Epithelial cell of esophagus (primary cell): ENCODE measurements at places on chromosomes 4 and X.

DNA sequence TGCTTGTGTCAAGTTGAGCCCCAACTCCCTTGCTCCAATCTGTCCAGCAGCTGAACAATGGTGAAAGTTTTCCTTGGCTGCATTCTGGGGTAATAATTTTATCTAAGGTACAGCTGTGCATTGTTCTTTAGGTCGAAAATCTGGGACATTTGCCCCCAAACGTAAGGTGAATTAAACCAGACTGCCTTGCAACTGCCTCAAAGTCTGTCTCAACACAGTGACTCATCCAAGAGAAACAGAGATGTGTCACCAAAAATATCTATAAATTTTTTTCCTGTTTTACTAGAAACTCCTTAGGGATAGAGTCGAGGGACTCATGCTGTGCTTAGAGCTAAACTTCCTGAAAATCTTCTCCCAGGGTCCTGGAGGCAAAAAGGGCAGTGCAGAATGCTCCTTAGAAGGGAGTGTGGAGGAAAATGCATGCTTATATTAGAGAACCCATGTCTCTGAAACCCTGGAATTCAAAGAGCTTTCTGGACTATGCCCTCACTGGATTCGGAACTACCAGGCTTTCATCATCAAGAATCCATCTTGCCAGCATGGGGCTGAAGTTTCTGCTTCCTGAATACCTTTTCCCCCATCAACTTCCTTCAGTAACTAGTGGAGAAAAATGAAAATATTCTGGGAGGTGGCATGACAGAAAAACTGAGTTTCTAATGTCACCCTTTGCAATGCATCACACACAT lies 115.7 kb downstream of the PALLD start:
- DNase-seq, result peak; percentile 73

DNA sequence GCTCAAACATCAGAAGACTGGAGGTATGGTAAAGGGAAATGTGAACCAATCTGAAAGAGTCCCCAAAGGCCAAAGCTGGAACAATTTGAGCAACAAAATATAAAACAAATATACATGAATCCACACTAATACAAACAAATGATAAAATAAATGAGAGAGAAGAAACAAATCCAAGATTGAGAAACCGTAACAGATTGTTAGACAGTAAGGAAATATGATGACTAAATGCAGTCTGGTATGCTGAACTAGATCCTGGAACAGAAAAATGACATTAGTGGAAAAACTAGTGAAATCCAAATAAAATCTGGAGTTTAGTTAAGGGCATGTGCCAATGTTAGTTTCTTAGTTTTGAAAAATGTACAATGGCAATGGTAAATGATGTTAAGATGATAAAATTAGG lies 15.9 kb downstream of the PPA2 start:
- DNase-seq, result no peak

DNA sequence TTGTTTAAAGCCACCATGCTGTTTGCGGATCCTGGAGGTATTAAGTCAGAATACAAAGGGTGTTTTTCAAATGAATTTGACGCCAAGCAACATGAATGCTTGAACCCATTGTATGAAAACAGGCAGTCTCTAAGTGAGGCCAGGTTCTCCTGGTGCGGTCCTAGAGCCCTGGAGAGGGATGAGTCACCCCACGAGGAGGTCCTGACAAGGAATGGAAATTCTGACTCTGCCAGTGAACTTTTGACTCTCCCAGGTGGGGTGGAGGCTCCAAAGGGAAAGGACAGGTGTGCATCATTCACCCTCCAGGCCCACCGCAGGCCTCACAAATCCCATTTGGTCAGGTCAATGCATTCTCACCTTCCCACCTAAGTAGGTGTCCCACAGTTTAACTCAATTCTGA lies 1.5 kb downstream of the TRIM2 start:
- peak; percentile 62 for DNase-seq

DNA sequence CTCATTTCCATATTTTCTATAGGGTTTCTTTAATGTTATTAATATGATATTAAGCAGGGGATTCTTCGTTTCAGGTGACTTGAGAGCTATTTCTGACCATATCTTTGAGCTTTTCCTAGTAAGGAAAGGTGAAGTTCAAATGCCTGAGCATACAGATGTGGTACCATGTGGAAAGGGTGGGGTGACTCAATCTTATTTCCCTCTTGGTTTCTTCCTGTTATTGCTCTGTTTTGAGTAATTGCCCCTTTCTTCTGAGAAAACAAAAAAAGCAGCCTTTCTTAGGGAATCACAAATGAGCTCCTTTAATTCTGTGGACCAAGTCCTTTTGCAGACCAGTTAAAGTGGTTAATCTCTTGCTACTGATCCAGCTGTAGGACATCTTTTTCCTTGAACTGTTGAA lies 41.0 kb upstream of the AGA start:
- peak; percentile 27 for DNase-seq

DNA sequence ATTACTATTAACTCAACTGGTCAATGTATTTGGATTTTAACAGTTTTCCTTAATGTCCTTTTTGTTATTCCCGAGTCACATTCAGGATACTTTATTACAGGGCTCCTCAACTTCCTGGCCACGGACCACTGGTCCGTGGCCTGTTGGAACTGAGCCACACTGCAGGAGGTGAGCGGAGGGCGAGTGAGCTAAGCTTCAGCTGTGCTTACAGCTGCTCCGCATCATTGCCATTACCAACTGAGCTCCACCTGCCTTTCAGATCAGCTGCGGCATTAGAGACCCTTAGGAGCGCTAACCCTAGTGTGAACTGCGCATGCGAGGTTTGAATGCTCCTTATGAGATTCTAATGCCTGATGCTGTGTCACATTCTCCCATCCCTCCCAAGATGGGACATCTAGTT lies 591.7 kb downstream of the CCSER1 start:
- no peak for DNase-seq

DNA sequence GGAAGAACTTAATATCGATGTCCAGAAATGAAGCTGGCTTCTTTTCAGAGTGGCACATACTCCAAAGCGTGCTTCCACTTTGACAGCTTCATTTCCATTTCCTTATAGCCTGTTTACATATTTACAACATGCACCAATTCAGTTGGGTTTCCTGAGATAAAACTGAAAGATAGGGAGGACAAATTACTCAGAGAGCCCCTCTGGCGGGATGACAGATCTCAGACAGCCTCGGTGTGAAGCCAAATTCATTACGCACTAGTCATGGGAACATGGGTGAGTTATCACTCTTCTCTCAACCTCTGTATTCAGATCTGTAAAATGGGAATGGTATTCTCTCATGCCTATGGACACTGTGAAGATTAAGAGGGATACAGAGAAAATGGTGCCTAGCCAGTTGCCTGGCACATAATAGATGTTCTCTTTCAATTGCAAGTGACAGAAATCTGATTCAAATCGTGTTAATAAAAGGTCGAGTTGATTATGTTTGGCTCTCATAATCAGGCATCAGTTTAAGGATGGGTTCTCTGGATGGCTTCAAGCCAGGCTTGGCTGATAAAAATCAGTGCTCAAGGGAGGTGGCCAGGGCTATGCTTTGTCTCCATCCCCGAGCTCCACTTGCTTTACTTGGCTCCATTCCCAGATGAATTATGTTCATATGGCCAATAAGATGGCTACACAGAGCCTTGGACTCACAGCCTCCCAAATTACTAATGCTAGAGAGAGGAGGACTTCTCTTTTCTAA lies 132.2 kb upstream of the C1QTNF7 start:
- DNase-seq, result no peak

DNA sequence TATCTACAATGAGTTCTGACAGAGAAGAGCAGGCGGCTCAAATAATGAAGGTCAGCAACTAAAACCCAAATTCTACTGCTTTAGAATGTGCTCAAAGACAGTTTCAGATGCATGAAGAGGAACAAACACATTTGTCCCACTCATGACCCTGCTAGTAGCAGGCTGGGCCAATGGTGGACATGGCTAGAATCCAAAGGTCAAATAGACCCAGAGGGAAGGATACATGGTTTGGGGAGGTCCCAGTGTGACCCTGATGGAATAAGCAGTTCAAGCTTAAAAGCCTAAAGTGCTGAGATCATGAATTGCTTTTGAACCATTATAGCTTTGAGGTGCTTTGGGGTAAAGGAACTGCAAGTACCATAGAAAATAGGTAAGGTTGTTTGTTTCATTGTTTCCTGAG lies 450.7 kb downstream of the MID1IP1 start:
- no peak for DNase-seq

GRCh38 chrX:23136816-23137215 lies 137.1 kb downstream of the DDX53 start:
- DNase-seq, result no peak

- peak; percentile 8 for DNase-seq
Observed at GRCh38 chr4:139875411-139875825, 209.8 kb downstream of the MGST2 start.

DNA sequence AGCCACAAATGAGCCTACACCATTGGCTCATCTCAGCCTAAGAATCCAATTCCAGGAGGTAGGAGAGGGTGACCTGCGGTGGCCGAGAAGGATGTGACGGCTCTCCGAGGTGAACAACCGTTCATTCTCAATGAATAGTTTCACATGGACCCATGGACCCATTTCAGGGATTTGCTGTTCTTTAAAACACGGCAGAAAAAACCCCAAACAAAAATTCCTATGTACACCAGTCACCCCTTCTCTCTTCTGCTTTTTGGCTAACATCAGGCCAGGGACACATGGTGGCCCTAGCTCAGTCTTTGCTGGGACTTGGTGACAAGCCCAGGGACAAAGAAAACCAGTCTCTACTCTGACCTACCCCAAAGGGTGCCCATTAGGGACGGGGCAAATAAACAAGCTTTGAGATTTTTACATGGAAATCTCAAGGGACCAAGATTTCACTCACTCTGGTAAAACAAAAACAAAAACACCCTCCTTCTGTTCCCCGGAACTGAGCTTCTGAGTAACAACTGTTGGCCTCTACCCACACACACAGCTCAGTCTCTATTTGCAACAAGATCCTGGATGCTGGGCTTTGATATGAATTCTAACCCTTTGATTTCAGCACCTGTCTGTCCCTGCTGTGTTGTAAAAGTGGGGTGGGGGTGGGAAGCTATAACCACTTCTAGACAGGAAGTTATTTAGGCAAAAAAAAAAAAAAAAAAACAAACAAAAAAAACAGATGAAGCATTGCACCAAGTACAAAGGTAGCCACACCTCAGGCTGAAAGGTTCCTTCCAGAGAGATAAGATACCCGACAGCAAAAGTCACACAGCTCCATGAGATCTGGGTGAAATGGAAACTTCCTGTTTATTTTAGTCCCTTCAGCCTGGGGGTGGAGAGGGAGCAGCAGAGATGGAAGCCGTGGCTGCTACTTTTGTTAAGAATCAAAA lies 49.0 kb downstream of the DDX3X start:
- no peak for DNase-seq

DNA sequence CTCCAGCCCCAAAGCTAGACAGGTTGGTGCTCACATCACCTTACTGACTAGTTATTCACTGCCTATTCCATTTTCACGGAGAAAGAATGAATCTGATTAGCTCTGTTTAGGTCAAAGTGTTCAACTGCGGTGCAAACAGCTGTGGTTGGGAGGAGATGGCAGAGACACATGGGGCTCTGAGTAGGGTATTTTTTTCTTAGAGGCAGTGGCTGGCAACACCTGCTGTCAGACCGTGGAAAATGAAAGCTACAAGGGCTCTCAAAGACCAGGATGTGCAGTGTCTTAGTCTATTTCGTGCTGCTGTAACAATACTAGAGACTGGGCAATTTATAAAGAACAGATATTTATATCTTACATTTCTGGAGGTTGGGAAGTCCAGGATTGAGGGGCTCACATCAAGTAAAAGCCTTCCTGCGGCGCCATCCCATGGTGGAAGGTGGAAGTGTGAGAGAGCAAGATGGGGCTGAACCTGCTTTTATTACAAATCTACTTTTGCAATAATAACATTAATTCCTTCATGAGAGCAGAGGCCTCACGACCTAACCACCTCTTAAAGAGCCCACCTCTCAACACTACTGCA lies 10.6 kb downstream of the NYX start:
- DNase-seq, result no peak

GRCh38 chrX:140064993-140065392 lies 99.7 kb upstream of the CXorf66 start:
- DNase-seq, result peak; percentile 2

DNA sequence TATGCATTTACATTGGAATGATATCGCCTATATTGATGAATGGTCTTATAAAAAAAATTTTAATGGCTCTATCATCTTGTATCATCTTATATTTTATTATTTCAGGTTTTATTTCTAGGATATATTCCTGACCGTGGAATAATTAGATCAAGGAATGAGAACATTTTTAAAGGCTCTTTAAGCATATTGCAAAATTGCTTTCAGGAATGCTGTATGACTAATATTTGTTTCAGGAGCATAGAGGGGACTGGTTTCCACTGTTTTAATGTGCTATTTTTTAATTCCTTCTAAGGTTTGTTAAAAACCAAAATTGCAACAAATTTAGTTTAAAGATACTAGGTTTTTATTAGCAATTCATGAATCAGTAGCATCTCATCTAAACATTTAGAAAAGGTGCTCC lies 120.2 kb downstream of the BMPR1B start:
- DNase-seq, result peak; percentile 57

DNA sequence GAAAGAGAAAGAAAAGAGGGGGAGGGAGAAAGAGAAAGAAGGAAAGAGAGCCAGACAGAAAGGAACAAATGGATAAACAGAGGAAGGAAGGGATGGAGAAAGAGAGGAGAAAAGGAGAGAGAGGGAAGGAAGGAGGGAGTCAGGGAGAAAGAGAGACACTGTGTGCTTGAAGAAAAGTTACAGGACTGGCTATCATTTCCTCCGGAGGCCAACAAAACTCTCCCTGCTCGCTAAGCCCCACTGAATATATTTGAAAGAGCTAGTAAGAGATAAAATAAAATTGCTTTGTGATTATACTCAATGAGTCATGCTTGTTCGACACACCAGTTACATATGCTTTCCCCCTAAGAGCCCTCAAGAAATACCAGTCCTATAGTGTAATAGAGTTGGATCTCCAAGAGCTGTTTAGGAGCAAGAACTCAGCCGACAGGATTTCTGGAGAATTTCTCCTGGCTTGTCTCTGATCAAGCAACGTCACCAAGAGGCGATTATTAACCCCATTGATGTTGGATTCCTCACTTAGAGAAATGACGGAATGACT lies 102.2 kb downstream of the MXRA5 start:
- peak; percentile 33 for DNase-seq

GRCh38 chrX:23959781-23960180 lies 52.0 kb downstream of the CXorf58 start:
- no peak for DNase-seq

- no peak for DNase-seq
Observed at GRCh38 chrX:128408842-128409241, 356.6 kb upstream of the ACTRT1 start.

DNA sequence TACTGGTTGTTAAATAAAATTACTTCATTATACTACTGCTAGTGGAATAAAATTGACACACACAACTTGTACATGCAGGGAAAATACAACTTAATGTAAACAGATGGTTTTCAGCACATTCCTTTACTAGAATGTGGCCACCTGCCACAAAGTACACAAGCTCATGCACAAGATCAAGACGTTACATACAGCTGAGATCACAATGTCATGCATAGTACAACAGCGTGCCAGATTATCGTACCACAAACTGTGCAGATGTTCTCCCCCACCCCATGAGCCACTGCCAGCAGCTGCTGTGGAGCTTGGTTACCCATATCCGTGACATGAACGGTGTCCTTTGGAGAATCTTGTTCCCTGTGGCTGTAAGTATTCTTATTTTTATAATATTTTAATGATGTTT lies 27.7 kb downstream of the FBXO8 start:
- DNase-seq, result no peak

GRCh38 chrX:77597090-77597489 lies 149.9 kb downstream of the FGF16 start:
- peak; percentile 33 for DNase-seq

- no peak for DNase-seq
Observed at GRCh38 chr4:10438924-10439323, 18.3 kb downstream of the ZNF518B start.
